GM12864 (cell line): ENCODE measurements at places on chromosomes 3 and 15.

DNA sequence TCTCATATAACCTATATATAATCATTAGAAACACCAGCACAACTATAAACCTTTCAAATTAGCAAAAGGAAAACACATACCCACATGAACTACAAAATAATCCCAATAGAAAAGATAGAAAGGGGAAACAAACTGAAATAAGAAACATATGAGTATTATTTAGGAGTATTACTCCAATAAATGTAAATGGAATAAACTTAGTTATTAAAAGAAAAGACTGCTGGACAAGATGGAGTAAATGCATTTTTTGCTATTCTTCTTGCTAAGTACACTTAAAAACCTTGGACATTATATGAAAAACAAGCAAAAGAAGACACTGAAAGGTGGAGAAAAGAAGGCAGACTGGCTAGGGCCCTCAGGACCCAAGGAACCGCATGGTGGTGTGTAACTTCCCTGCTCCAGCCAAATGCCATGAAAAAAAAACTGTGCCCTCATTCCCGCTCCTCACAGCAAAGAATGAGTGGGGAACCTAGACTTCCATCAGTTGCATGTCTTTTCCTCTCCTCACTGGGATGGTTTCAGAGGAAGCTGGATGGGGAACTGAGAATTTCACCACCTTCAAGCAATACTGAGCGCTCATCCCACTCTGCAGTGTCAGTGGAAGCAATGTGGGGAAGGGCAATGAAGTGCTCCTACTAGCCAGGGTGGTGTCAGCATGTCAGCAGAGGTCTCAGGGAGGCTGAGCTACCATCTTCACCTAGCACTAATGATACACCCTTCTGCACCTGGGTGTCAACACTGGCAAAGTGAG is 43.7 kb upstream of the ADAMTS17 start:
- DNase-seq: no peak

DNA sequence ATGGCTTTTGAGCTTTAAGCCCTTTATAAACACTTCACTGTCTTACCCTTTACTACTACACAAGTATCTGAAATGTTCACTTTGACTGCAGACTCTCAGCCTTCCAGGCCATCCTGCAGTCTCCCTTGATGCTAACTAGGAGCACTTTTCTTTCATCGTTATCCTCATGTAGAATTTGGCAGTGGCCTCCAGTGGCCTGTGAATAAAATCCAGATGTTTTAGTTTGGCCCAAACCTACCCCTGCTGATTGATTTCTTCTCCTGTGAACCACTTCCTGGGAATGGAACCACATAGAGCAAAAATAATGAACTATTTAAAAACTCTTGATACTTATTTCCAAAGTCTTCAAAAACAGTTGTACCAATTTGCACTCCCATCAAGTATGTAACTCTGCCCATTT is 271.9 kb downstream of the FEZF2 start:
- DNase-seq: no peak

DNA sequence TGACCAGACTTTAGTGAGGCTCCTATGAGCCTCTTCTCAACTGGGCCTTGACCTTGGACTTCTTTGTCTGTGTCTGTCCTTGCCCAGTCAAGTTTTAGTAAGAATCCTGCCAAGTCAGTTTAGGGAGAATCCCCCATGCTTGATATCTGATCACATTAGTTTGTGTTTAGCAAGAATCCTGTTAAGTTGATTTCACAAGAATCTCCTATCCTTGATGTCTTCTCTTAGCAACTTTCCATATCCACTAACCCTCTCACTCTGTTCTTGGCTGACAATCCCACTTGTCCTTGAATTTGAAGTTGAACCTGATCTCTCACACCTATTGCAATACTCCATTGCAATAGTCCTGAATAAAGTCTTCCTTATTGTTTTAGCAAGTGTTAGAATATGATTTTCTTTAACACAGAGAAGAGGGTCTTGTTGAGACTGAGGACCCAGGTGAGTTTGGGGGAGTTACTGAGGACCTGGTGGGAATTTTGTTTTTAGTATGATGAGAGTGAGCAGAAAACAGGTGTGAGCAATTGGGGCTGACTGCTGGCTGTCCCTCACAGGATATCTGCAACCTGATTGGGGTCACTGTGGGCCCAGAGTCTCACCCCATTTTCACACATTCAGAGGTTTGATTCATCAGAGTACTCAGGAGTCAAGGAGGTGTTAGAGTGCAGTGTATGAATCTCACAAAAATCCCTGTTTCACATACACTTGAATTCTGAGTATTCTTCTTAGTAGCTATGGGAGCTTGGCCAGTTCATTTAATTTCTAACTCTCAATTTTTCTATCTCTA is 39.9 kb upstream of the TNFAIP8L3 start:
- no peak for DNase-seq

- DNase-seq: no peak
Measured at GRCh38 chr3:36259580-36259979, 120.7 kb upstream of the STAC start.

DNA sequence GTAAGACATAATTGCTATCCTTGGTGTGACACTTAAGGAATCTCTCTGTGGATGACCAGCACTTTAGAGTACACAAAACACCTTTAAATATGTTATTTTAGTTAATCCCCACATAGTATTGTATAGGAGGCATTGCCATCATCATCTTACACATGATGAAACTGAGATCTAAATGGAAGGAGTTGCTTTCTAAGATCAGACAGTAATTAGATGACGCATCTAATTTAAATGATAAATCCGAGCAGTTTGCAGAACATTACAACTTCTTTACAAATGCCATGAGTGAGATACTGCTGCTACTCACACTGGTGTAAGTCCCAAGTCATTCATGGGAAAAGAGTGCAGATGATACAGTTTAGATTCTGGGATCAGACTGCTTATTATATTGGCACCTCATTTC is 431.9 kb downstream of the MFSD1 start:
- DNase-seq: no peak

DNA sequence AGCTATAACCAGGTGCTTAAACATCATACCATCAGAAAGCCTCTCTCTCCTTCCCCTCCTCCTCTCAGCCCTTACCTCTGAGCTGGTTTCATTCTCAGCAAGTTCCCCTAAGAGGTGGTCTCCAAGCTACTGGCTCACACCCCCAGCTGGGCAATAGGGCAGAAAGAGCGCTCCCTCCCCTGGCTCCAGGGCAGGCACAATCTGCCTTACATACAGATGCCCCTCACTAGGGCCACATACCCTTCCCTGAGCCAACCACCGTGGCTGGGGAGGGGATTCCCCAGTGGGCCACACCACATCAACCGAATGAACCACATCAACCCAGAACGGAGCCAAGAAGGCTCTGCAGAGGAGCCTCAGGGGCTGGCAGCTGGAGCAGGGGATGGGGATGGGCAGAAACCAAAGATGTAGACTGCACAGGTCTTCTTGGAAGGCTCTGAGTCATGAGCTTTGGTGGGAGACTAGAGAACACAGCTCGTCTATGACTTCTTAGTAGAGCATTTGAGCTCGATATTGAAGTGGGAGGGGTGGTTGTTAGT is 4.6 kb upstream of the FBLN2 start:
- DNase-seq: no peak

DNA sequence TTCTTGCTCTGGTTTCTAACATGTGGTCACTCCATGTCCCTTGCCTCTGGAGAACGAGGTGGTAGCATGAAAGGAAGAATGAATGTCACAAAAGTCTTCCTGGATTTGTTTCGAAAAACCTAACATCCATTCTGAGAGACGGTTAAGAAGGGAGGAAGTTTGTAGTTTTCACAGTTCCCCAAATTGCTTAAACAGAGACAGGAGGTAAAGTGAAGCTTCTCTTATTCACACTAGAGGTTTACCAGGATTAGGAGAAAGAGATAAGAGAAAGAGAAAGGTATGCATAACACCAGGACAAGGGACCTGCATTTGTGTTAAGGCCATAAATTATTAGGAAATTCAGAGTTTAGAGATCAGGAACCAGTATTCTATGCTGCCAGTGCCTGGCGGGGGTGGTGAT is 228.1 kb downstream of the CPNE4 start:
- no peak for DNase-seq
